ENCODE measurements at places on chromosomes 11 and 22.
A peak's percentile ranks its signal among the peaks of the same experiment; 100 is the strongest.

GRCh38 chr11:121389651-121390050, 62.5 kb upstream of the SORL1 start:
- DNase-seq: no peak

- no peak for DNase-seq
Observed at GRCh38 chr11:113296447-113297205, 17.8 kb upstream of the TTC12 start.

DNA sequence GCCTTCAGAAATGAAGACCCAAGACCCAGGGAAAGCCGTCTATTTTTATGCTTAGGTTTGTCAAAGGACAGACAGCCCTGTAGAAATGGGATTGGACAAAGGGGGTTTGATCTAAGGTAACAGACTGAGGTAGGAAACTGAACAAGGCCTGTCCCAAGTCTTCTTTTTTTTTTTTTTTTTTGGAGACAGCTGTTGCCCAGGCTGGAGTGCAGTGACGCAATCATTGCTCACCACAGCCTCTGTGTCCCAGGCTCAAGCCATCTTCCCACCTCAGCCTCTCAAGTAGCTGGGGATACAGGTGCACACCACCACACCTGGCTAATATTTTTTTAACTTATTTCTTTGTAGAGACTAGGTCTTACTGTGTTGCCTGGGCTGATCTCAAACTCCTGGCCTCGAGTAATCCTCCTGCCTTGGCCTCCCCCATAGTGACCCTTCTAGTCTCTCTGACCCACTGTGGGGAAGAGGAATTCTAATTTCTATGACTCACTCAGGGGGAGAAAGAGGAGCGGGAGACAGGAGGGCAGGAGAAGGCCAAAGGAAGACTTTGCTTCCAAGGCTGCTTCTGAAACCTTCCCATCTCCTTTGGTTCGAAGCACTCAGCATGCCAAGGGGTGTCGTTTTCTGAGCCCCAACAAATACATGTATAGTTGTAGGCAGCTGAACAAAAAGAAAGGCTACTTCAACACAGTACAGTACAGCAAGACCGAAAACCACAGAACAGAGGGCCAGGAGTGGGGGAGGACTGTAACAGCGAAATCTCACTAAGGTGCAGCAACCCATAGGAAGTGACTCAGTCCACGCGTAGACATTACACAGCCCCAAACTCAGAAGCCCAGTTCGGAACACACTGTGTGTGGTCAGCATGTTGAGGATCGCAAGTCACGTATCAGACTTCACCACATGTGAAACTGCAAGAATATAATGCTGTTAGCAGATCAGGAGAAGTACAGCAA, 872 bp downstream of the TMA7B start:
- peak; percentile 78 for DNase-seq

DNA sequence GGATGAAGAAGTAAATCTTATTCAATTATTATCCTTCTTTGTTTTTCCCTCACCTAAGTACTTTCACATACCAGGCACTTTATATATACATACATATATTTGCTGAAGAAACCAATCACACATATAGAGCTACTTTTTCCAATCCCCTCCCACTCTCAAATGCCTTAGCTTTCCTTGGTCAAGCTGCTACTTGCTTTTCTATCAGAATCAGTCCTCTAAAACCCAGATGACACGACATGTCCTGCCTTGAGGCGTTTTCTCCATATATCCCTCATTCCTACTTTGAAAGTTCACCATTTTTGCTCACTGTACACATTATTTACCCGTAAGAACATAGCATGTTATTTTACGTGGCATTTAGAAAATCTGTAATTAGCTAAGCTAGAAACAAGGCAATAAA, 5.4 kb downstream of the RAB38 start:
- no peak for DNase-seq

- DNase-seq: no peak
Observed at GRCh38 chr11:952406-953385, 27.0 kb downstream of the AP2A2 start.

DNA sequence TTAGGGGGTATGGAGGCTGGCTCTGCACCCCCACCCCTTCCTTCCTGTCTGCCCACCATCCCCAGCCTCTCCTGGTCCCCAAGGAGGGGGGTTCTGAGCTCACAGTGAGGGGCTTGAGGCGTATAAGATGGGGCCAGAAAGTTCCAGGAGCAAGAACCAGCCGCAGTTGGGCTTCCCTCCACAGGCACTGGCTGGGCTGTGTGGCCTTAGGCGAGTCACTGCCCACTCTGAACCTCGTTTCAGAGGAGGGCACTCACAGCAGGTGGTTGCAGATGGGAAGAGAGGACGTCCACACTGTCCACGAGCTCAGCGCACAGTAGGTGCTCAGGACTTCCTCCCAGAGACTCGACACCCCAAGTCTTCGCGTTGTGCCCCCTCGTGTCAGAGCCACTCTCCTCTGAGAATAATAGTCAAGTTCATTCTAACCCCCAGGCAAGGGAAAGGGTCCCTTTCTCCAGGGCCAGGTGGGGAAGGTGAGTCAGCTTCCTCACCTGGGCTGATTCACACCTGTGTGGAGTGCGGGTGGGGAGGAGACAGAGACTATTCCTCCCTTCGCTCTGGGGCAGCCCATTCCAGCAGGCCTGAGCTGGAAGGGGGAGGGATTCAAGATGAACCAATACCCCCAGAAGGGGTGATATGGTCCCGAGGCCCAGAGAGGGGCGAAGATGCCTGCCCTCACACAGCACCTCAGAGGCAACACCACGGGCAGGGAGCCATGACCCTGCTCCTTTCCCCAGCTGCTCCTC, 29.3 kb downstream of the RPL3 start:
- no peak for DNase-seq

DNA sequence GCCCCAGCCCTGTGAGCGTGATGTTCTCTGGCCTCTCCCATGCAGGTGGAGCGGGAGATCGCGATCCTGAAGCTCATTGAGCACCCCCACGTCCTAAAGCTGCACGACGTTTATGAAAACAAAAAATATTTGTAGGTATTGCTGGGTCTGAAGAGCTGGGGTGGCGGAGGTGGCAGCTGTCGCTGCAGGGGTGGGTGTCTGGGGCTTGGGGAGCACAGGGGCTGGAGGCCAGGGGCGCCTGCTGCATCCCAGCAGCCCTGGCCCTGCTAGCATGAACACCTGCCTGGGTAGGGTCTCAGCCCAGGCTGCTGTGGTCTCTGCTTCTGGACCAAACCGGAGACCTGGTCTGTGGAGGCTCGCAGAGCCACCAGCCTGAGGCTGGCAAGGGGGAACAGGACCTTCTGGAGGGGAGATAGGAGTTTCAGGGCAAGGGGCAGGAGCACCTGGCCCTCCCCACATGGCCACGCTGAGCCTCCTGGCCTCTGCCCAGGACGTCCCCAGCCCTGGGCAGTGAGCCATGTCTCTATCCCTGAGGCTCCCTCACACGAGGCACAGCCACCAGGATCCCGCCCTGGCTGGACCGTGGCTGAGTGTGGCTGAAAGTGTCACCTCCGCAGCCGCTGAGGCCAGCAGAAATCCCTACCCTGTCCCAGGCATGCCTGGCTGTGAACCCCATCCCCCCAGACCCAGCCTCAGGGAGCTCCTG, 48.2 kb downstream of the MOB2 start:
- no peak for DNase-seq

GRCh38 chr11:1255151-1255550, 32.3 kb downstream of the MUC5B start:
- DNase-seq: no peak

DNA sequence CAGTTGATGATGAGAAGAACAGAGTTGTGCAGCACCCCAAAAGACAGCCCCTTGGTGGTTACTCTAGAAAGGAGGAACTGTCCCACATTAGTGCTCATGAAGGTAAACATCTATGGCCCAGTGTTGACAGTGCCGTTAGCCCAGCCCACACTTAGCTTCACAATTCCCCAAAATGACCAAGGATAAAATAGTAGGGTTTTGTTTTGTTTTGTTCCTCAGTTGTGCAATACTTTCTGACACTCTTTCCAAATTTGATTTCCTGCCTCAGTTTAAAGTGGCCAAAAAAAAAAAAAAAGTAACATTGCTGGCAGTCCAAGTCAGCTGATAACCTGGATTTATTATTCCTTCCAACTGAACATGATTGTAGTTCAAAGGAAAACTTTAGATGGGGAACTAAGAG, 269.4 kb downstream of the TMEM135 start:
- no peak for DNase-seq

GRCh38 chr11:4202749-4203148, 108.2 kb downstream of the RRM1 start:
- DNase-seq: no peak

GRCh38 chr11:28077521-28077920, 30.4 kb downstream of the KIF18A start:
- DNase-seq: no peak

DNA sequence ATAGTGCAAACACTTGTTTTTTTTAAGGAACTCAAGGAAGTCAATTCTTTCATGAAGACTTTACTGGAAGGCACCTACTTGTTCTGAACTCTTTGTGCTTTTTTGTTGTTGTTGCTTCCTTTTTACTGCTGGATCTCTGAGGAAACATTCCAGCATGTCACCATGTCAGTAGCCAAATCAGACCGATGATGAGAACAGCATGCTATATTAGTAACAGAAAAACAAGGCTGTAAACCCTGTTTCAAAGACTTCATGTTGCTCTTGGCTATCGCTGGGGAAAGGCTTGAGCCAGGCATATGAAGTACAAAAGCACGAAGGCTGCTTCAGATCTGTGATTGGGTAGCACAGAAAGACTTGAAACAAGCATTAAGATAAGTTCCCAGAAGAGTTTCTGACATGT, 125.6 kb upstream of the SLC5A12 start:
- no peak for DNase-seq

DNA sequence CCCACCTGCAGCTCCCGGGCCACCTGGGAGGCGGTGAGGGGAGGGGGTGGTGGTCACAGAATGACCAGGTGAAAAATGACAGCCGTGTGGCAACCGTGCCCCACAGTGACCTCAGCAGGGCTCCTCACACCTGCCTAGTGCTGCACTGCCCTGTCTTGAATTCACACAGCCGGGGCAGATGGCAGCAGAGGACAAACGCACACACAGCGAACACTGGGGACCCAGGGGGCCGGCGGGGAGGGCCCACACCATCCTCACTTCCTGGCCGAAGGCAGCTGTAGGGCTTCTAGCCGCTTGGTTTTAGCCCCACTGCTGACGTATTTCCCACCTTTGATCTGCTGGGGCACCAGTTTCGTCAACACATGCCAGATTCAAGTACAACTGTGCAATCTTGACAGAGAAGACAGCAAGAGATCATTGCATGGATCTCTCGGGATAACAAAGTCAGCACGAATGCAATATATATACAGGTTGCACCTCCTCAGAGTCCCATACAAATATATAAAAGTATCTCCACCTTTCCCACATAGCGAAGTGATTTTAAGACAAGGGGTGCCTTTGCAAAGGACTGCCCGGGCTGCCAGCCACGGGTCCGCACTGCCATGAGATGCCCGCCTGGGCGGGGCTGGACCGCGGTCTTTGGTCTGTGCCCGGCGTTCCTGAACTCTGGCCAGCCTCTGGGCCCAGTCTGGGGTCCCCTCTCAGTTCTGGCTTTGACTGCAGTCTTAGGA, 26.9 kb downstream of the TRMU start:
- DNase-seq: no peak

GRCh38 chr11:119340335-119341221, at the start of gene C1QTNF5:
Gene C1QTNF5, minus strand, starts transcription at chr11:119340883. Its CDS starts 486 bp downstream, at chr11:119340397.
- DNase-seq: no peak

GRCh38 chr11:95296165-95296564, 65.2 kb upstream of the SESN3 start:
- no peak for DNase-seq

- DNase-seq: no peak
Observed at GRCh38 chr22:38032681-38033521, 24.3 kb upstream of the PICK1 start.

DNA sequence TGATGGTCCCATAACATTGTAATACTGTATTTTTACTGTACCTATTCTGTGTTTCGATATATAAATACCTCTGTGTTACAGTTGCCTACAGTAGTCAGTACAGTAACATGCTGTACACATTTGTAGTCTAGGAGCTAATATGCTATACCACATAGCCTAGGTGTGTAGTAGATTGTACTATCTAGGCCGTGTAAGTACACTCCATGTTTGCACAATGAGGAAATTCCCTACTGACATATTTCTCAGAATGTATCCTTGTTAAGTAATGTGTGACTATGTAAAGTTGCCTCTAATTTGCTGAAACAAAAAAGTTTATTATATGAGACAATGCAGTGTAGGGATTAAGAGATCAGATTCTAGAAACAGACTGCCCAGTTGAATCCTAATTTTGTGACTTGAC, 21.3 kb downstream of the CAPRIN1 start:
- no peak for DNase-seq

DNA sequence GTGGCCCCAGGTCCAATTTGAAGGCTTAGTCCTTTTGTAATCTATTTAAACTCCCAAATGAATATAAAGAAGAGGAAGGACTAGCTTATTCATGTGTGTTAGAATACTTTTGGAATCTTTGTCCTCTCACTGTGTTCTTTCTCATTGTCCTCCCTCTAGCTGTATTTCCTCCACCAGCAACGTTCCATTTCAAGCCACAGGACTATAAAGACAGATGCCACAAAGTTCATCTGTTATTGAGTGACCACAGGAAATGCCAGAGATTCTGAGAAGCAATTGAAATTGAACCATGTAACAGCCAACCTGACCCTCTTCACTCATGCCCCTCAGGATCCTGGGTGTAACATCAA, 336.6 kb upstream of the API5 start:
- DNase-seq: no peak

DNA sequence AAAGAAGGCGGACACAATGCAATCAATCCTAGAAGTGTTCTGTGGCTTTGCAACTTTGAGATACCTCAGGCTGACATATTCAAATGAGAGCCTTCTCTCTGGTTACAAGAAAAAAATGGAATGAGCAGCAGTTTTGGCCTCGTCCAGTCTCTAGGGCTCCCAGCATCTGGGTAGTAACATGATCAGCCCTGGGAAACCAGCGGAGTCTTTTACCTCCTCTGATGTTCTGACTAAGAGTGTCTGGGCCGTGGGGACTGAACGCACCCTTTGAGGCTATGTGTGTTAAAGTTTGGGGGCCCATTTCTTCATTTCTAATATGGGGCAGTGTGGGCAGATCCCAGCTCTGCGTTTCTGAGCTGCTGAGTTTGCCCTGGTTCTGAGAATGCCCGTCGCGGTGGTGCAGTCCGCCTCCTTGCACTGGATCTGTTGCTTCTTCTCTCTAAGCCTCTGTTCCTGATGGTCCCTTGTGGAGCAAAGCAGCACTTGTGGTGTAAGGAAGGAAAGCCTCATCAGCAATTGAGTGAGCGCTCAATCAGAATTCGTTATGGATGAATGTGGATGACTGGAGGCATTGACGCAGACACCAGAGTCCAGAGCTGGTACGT, 8.1 kb downstream of the PARVB start:
- DNase-seq: no peak

GRCh38 chr11:64223001-64223651, 2.9 kb downstream of the TRPT1 start:
- DNase-seq: no peak

DNA sequence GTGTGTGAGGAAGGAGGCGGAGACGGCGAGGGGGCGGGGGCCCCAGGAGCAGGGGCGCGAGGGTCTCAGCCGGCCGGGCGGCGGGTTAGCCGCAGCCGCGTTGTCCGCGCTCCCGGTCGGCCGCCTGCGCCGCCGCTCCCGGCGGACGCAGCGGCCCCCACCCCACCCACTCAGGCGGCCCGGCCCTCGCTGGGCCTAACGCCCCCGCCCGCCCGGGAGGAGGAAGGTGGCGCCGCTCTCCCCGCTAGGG, at the start of gene FCHSD2:
Gene FCHSD2, minus strand, starts transcription at position 191 of the 250 bp plus-strand sequence. CDS start 441 bp downstream, outside the sequence.
- no peak for DNase-seq
